ENCODE measurements at places on chromosomes 13 and 19. TPM values are rescaled to one million over a fixed set of nuclear protein-coding genes. Genes with fewer than 3 reads are reported as not detected.

- peak; percentile 67 for DNase-seq
Measured at GRCh38 chr13:114115191-114115671, 17.2 kb downstream of the RASA3 start.

DNA sequence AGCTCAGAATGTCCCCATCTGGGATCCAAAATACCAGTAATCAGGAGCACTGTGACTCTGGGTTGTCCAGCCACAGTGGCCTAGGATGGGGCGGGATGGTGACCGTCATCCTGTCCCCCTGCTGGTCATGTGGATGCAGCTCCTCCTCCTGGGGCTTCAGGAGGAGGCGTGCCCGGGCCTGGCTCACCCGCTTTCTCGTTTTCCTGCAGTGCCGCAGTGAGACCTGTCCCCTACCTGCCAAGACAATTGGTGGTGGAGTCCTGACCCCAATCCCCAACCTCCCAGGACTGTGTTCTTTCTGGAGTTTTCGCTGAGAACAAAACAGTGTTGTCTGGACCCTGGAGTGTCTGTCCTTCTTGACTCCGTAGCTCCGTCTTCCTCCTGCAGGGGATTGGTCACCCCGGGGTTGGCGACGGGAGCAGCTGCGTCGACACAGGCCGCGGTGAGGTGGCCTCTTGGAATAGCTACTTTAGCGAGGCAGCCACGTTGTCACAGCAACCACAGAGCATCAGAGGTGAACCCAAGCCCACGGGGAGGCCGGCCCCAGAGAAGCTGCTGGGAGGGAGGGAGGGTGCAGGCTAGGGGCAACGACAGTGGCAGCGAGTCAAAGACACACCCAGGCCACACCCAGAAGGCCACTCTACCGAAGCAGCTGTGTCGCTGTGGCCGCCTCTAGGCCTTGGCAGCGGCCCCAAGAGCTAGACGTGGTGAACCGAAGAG is 10.2 kb upstream of the EMC10 start:
- no peak for DNase-seq

DNA sequence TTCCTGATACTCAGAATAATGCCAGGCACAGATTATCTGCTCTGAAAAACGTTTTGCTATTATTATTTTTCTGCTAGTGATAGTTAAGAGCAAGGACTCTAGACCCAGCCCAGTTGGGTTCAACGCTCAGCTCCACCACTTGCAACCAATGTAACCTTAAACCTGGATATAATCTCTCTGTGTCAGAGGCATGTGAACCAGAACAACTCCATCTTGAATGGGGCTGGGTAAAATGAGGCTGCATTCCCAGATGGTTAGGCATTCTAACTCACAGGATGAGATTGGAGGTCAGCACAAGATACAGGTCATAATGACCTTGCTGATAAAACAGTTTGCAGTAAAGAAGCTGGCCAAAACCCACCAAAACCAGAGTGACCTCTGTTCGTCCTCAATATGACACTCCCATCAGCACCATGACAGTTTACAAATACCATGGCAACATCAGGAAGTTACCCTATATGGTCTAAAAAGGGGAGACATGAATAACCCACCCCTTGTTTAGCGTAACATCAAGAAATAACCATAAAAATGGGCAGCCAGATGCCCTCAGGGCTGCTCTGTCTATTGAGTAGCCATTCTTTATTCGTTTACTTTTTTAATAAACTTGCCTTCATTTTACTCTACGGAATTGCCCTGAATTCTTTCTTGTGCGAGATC is 13.6 kb downstream of the FAM187B start:
- DNase-seq, result no peak

DNA sequence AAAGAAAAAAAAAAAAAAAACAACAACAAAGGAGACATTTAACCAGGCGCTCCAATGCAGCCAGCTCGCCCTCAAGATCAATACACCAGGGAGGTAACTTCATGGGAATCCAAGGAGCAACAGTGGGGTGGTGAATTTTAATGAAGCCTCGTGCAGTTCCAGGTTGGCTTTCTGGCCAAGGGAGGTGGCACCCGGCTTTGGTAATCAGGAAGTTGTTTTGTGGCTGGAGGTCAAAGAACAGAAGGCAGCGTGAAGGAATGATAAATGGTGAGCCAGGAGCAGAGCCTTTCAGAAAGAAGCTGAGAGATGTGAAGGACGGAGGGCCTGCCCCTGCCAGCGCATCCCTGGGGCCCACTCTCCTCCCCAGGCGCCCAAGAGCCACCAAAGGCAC is 188.2 kb upstream of the TSC22D1 start:
- no peak for DNase-seq

GRCh38 chr13:26589754-26590153 is 32.3 kb downstream of the WASF3 start:
- DNase-seq, result no peak

- DNase-seq, result no peak
Measured at GRCh38 chr13:75507027-75508001, 25.3 kb upstream of the TBC1D4 start.

GRCh38 chr13:106496072-106496997 is 39.1 kb downstream of the EFNB2 start:
- no peak for DNase-seq

GRCh38 chr13:44158881-44159632 is 214.6 kb upstream of the SERP2 start:
- no peak for DNase-seq

DNA sequence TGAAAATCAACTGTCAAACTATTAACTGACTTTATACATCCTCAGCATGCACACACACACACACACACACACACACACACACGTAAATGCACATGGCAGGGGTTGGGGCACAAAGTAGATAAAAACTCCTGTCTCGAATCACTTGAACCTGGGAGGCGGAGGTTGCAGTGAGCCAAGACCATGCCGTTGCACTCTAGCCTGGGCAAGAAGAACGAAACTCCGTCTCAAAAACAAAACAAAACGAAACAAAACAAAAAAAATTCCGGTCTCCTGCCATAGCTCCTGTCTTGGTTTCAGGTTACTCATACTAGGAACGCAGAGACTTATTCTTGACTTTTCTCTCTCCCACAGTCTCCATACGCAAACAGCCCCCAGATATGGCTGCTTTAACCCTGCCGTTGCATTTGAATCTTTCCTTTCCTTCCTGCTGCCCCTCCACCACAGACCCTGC is 148.9 kb downstream of the SHISA2 start:
- no peak for DNase-seq

DNA sequence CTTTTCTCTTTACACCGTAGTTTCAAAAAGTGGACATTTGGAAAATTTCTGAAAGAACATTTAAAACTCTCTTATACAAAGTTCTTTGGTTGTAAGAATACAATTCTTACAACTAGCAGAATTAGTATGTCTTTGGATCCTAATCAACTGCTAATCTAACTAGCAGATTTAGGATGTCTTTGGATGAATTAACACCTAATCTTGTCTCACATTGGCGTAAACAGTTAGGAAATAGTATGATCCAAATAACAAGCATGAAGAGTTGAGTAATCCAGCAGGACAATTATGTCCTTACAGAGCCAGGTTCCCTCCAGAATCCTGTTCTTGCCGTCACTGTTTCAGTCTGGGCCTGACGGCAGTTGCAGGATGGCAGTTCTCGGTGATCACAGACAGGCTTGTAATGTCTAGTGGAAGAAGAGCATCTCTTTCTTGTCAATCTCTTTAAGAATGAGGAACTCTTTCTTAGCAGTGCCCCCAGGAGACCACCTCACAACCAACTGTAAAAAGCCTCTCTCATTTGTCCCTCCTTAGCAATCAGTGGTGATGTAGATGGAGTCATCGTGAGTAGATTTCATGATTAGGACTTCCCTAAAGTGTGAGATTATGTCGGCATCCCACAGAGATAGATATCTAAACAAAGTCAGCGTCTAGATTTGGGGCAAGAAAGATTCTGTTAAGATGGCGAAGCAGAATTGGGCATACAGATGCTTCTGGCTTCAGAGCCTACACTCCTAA is 5.7 kb upstream of the TNFSF13B start:
- no peak for DNase-seq

- peak; percentile 96 for DNase-seq
Measured at GRCh38 chr19:2819540-2820111, at the start of gene ZNF554. Gene ZNF554, plus strand, starts transcription at chr19:2819868. Its CDS starts 204 bp downstream, at chr19:2820072.

The RYR1 gene
- total RNA-seq, result 0.33 TPM

The ZNF14 gene
- 2.8 TPM for total RNA-seq

The HSD11B1L gene
- 10.3 TPM for total RNA-seq

The IRGC gene
- not detected for total RNA-seq

The IPO5 gene
- total RNA-seq, result 87.4 TPM

The NLRP7 gene
- not detected for total RNA-seq

The DACH1 gene
- total RNA-seq, result 1.6 TPM

Measured in right atrium auricular region (tissue), 2 donors.